Activated T-helper 2 cell treated with anti-CD3 and anti-CD28 coated beads, Interferon-gamma antibody, Interleukin-2, Interleukin-4, amounts not matched to agents 10 μg/mL and 5 μg/mL and 100 μg/mL, durations not matched to agents 14 hours and 24 hours and 36 hours (primary cell): ENCODE measurements at places on chromosomes 7 and 10. TPM values are rescaled to one million over a fixed set of nuclear protein-coding genes. Genes with fewer than 3 reads are reported as not detected.

The GALNT17 gene
- not detected in 2 replicates for total RNA-seq

The CAMK2B gene
- total RNA-seq: 1.9 and 2.1 TPM in 2 replicates

The FGFBP3 gene
- 1.8 and 2.4 TPM in 2 replicates for total RNA-seq

- no peak for DNase-seq
Observed at GRCh38 chr7:29289156-29290021, 94.8 kb downstream of the CHN2 start.

The TSPAN33 gene
- 5.5 and 5.6 TPM in 2 replicates for total RNA-seq

DNA sequence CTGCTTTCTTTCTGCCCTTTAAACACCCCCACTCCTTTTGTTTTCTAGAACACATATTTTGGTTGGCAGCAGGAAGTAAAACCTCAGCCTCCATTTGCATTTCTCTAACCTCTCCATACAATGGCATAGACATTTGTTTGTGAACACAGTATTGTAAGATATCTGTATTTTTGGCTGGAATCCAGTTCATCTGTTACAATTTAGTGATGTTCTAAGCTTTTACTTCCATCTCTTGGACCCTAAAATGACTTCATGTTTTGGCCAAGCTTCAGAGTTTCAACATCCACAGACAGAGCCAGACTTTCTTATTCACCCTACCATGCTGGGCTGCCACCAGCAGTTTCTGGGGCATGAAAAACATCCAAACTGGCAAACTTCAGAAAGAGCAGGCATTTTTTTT is 21.1 kb upstream of the AUTS2 start:
- no peak for DNase-seq

- no peak for DNase-seq
Observed at GRCh38 chr10:48655411-48656240, 29.0 kb upstream of the WDFY4 start.
